ENCODE measurements at places on chromosomes 2 and 18.

DNA sequence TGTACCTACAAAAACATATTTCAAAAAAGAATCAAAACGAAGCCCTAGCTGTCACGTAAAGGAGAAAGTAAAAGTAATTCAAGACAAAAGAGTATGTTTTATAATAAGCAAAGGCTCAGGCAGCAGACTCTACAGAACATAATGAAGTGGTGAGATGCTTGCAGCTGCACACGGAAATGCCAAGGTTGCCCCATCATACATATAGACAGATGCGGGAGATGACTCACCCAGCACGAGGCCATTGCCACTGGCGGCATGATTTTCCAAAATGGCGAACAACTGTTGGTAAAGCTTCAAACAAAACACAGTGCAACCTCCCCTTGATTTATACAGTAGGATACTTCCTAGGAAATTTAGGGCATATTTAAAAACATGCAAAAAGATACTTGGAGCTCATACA is 26.0 kb upstream of the C1QL2 start:
- DNase-seq: no peak

DNA sequence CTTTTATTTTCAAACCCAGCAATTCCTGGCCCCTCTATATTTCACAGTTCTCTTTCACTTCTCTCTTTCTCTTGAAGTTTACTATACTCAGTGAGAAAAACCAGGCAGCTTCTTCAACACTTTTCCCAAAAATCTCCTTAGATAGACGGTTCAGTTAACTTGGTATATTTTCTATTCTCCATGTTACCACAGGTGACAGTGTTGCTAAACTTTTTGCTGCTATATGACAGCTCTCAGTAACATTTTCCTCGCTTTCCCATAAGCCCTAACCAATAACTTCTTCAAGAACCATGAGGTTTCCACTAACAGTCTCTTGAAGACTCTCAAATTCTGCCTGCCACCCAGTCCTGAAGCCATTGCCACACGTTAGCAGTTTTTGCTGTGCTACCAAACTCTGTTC is 45.8 kb downstream of the CYBRD1 start:
- no peak for DNase-seq

- no peak for DNase-seq
Observed at GRCh38 chr2:273333-273732, 8.6 kb downstream of the ACP1 start.

DNA sequence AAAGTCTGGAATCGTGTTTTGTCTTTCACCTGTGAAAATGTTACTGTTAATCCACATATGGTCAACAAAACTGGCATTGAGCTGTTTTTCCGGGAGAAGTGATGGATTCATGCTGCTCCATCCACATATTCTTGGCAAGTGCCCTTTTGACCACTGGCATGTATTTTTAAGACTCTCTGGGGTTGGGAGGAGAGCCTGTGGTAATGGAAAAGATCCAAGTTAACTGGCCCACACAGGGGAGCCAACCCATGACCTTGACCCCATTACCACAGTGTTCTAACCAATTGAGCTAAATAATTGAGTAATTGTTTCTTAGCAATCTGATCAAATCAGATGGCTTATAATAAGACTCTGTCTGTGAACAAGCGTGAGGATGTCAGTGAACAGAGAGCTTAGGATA is 296.2 kb upstream of the NRP2 start:
- DNase-seq: no peak

GRCh38 chr2:128563348-128563687 is 244.7 kb upstream of the HS6ST1 start:
- DNase-seq: no peak

DNA sequence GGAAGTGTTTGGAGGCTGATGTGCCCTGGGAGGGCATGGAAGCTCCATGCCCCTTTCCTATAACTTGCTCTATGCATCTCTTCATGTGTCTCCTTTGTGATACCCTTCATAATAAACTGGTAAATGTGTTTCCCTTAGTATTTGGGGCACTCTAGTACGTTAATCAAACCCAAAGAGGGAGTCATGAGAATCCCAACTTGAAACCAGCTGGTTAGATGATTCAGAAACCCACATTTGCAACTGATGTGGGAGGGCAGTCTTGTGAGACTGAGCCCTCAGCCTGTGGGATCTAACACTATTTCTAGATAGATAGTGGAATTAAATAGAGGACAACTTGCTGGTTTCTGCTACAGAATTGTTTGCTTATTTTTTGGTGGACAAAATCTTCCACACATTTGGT is 20.3 kb downstream of the ANKRD30B start:
- DNase-seq: no peak

DNA sequence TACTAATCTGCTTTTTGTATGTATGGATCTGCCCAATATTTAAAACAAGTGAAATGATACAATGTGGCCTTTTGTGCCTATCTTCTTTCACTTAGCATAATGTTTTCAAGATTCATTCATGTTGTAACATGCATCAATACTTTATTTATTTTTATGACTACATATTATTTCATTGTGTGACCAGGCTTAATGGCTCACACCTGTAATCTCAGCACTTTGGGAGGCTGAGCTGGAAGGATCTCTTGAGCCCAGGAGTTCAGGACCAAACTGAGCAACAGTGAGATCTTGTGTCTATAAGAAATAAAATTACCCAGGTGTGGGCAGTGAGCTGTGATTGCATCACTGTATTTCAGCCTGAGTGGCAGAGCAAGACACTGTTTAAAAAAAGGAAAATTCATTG is 33.2 kb downstream of the SPOPL start:
- DNase-seq: no peak

GRCh38 chr2:100964681-100965169 is 37.4 kb upstream of the RPL31 start:
- DNase-seq: no peak

GRCh38 chr18:61443081-61443725 is 110.0 kb downstream of the CDH20 start:
- no peak for DNase-seq

DNA sequence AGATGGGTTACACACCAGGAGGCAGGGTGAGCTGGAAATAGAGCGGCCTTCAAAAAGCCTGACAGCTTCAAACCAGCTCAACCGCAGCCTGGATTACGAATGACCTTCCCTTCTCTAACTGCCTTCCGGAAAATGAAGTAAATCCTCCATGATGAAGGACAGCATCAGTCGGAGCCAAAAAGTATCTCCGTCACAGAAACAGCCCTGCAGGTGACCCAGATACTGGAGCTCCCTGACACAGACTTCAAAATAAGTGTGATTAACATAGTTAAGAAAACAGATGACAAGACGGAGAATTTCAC is 10.3 kb upstream of the CIB4 start:
- DNase-seq: no peak

DNA sequence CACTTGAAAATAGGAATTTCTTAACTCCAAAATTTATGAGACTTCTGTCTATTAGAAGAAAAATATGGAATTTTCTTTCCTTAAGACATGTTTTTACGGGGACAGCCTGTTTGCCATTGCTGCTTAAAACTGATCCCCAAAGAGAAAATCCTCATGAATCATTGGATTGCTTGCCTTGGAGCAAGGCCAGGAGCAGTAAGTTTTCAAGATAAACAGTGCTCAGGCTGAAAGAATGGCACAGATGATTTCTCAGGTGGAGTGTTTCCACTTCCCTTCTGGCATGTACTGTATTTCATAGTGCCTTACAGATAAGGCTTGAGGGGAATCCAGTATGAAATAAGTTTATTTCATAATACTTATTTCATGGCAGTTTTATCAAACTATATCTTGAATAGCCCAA is 74.3 kb upstream of the MMADHC start:
- no peak for DNase-seq

GRCh38 chr2:174764280-174765255 is at the start of gene CHRNA1:
CHRNA1 (minus strand) TSS chr2:174764472; CDS start chr2:174764394, 78 bp downstream.
- DNase-seq: no peak

DNA sequence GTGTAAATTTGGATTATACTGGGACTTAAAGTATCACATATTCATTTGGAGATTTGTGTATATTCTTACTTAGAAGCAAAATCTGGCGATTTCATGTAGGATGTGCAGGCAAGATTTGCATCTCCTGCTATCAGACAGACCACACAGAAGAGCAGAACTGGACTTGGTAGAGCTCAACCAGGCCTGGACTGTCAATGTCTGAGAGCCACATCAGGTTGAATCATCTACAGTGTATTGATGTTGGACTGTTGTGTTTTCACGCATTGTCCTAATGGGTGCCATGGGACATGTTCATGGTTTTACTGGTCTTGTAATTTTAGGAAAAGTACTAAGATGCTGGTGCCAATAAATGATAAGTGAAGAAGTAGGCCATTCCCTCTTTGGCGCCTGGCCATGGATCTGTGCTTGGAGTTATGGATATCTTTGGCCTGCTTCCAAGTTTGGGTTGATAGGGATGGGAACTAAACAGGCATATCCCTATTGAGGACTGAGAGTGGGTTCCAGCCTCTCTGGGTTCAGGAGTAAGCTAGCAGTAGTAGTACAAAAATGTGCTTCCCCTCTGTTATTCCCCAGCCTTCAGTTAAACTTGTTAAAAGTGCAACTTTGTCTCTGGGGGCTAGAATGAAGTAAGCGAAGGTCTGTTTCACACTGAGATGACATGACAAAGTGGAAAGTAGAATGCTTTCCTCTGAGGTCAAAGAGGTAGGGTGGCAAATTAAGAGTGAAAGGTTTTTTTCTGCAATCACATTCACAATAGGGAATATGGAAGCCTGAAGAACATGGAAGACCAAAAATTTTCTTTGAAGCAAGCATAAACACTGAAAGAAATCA is 49.2 kb upstream of the NEMP2 start:
- DNase-seq: no peak

GRCh38 chr2:234355021-234355720 is 141.7 kb downstream of the ARL4C start:
- DNase-seq: no peak

GRCh38 chr2:190214426-190215194 is 105.0 kb downstream of the HIBCH start:
- DNase-seq: no peak

DNA sequence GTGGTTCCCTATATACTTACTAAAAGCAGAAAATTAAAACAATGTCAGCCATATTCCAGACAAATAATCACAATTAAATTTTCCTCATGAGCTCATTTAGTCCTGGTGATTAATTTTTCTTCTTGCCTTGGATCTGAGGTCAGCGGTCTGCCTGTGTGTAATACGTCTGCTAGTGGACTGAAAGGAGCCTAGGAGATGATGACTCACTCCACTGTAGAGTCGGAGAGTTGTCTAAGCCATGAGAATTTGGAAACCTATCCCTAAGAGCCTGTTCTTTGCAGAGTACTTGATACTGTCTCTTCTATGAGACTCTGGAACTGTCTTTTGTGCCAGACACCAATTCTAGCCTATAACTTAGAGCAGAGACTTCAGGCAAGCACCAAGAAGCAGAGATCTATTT is 94.2 kb upstream of the RAB27B start:
- DNase-seq: no peak

- no peak for DNase-seq
Observed at GRCh38 chr2:29586919-29587318, 334.5 kb downstream of the ALK start.

DNA sequence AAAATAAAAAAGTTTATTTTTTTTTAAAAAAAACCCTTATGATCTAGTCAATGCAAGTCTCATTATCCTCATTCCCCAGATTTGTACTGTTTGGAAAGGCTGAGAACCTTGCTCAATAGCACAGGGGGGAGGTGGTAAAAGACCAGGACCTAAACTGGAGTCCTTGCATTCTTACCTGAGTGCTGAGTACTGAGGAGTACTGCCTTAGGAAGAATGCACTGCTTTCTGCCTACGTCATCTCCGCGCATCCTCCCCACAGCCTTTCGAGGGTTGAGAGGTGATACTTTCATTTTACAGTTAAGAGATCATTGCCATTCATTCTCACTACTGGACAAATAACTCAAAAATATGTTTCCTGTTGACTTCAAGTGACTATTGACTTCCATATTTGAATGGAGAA is 73.8 kb downstream of the MAP3K20 start:
- DNase-seq: peak; percentile 40

DNA sequence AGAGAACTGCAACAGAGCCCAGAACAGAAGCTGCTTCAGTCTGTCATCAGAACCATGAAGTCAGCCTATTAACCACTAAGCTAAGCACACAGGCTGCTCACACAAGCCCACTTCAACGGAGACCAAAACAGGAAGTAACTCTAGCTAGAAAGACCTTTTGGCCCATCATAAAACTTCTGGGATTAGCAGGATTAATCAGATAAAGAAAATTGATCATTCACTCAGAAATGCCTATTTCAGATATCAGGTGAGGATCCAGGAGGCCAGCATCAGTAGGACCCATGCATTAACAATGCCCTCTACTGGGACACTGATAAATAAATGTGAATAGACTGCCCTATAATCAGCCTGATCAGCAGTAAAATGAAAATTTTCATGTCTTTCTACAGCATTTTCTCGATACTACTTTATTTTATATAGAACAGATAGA is 101.4 kb downstream of the WDPCP start:
- no peak for DNase-seq

- no peak for DNase-seq
Observed at GRCh38 chr2:230915319-230915718, 9.7 kb downstream of the GPR55 start.

DNA sequence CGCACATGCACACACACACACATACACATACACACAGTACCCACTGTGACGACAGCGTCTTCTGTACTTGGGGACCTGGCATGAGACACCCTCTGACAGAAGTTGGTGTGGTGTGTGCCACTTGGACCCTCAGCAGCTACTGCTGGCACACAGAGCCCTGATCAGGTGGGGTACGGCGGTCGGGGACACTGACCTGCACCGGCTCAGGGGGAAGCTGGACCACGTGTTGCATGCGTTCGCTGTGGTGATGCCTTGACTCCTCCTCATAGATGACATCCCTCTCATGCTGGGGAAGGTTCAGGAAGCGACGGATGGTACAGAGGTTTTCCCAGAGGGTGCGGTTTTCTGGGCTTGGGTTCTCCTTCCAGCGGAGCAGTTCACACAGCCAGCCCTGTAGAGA is 149.2 kb downstream of the SATB2 start:
- DNase-seq: no peak

- DNase-seq: no peak
Observed at GRCh38 chr2:62814123-62814522, 108.6 kb downstream of the EHBP1 start.

- no peak for DNase-seq
Observed at GRCh38 chr2:229154381-229154780, 116.7 kb downstream of the PID1 start.

GRCh38 chr18:12008842-12009580 is 27.7 kb downstream of the IMPA2 start:
- no peak for DNase-seq

DNA sequence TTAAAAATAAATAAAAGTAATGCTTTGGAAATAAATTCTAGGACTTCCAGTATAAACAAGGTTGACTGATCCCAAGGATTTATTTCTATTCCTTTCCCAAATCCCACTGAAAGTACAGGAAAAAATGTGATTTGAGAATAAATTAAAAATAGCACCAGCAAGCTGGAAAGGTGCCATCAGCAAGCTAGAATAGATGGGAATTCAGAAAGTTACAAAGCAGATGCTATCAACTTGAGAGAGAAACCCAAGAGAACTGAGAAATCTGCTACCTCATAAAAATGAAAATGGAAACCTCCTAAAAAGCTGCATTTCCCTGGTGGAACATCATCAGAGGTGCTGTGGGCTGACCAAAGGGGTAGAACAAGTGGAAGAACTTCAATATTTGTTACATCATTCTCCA is 148.6 kb upstream of the KCNJ3 start:
- DNase-seq: no peak

- DNase-seq: no peak
Observed at GRCh38 chr2:136204971-136205370, 87.0 kb upstream of the CXCR4 start.
